Pons (tissue), 1 donor: ENCODE measurements at places on chromosomes 6 and 20.
A peak's percentile ranks its signal among the peaks of the same experiment; 100 is the strongest.

DNA sequence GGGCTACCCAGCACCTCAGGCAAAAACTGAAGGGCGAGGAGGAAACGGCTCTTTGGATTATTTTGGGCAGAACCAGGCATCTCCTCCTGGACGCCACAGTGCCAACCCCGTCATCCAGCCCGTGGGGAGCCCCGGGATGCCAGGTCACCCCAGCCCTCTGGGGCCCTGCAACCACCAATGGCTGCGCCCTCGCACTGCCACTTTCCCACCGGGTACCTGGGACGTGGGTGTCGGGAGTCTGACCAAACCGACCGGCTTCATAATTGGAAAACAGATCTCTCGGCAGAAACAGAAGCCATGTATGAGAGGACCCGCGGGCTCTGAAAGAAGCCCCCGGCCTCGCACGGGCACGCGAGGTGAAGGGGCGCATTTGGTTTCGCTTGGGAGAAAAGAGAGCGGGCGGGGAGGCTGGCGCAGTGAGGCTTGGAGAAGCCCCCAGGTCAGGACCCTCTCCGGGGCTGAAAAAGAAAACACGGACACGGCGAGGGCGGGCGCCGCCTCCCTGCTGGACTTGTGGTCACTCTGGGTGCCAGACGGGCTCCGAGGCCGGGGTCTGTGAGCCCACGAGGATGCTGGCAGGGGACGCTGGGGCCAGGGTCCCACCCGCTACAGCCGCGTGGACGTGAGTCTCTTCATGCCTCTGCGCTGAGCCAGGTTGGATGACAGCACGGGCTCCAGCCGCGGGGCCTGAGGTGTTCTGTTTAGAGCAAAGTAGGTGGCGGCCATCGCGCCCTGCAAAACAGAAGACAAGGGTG is 29.6 kb upstream of the MPC1 start:
- DNase-seq = no peak

- peak; percentile 49 for DNase-seq
Measured at GRCh38 chr6:89313006-89313405, 2.1 kb downstream of the GABRR2 start.

GRCh38 chr20:17850684-17851026 is 117.9 kb downstream of the SNX5 start:
- DNase-seq = no peak

DNA sequence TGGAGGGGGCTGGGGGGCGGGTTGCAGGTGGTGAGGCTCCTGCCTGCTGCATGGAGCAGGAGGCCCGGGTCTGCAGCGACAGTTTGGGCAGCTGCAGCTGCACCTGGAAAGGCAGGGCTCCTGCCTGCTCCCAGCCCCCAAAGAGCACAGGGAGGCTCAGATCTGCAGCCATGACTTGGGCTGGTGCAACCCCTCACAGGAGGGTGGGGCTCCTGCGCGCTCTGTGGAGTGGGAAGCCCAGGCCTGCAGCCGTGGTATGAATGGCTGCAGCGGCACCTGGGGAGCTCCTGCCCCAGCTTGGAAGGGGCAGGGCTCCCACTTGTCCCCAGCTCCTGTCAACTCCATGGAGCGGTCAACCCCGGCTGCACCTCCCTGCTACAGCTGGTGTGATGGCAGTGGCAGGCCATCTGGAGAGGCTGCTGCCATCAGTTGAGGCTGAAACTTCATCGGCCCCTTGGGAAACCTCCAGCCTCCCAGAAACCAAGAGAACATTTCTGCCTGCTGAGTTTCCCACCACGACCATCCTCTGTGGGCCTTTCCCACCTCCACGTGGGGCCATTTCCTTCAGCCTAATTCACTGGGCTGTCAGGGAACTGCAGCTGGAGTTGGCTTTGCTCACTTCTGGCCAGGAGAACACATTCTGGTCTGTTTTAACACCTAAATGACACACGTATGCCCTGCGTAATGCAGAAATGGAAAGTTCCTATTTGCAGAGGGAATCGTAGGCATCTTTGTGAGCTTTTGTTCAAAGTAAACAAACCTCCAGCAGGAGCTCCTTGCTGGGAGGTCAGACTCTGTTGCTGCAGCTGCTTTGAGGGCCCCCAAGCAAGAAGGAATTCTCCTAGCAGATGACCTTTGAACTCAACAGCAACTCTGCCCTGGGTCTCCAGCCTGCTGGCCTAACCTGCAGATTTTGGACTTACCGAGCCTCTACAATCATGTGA is 429.0 kb downstream of the PREX1 start:
- no peak for DNase-seq

DNA sequence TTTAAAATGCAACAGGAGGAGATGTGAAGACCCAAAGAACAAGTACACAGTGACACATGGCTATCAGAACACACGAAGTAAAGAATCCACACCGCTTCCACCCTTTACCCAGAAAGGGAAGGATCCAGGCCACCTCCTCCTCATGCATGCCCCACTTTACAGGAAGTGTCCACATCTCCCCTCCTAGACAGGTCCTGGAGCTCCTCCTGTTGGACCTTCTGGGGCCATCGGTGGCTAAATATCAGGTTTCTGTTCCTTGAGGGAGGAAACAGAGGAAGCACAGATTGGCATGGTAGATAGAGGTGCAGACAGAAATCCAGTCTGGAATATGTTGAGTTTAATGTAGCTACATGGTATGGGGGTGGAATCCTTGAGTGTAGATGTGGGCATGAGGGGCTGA is 10.9 kb downstream of the NINL start:
- no peak for DNase-seq

DNA sequence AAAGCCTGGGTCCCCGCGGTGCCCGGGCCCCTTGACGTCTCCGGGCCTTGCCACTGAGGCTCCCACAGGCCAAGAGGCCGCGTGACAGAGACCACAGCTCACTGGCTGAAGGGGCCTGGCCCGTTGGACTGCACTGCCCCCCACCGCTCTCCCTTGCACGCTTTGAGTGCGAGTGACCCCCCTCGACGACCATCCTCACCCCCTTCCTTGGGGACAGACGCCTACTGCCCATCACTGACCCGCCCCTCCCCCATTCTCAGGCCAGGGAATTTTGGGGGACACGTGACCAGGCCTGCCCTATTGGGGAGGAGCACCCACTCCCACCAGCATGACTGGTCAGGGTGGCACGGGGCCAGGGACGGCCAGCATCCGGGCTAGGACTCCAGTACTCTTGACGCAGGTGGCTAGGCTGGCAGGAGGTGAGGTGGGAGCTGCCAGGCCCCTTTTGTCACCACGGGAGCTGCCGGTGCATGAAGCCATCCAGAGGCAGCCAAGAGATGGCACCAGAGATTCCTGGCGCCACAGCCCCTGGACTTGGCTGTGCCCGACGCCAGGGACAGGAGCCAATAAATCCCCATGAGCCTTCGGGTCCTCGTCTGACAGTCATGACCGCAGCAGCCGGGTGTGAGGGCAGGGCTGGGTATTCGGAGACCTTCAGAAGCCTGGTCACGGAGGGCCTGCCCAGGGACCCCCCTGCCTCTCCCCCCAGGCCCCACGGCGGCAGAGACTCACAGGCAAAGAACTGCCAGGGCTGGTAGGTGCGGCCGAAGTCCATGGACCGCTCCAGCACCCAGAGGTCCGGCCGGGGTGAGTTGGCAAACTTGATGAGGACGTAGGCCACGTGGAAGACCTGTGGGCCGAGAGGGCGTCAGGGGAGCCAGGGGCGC is 14.5 kb downstream of the LAMA5 start:
- peak; percentile 85 for DNase-seq

- DNase-seq = no peak
Measured at GRCh38 chr6:83960664-83961063, 72.9 kb upstream of the MRAP2 start.

DNA sequence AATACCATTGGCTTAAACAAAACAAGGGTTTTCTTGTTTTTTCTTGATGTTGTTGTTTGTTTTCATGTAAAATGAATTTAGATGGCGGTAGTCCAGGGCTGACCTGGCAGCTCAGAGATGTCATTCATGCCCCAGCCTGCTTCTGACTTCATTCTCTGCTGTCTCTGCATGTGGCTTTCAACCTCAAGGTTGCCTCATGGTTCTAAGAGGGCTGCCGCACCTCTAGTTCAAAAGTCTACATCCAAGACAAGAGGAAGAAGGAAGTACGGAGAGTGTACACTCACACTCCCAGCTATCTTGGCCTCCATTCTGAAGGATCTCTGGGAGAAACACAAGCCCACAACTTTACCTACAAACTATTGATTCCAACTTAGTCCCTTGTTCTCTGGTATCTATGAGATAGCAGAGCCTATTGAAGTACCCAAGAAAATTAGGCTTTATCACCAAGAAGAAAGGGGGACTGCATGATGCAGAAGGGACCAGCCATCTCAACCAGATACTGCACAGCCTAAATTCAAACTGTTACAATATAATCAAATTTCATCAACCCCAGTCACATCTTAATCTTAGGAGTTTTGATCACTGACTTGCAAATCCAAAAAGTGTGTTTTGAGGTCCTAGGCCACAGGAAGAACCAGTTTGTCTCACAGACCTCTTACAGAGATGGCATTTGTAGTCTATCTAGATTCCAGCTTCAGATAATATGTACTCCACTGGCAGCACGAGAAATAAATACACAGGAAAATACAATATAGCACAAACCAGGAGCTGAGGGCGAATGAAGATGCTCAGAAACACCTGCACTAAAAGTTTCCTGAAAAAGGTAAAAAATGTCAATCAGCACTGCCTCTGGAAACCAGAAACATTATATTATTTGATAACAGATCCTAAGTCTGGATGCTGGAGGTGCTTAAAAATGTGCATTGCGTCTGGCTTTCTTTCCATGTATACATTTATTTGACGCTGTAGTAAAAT is 866 bp upstream of the BTN3A3 start:
- DNase-seq = peak; percentile 31

DNA sequence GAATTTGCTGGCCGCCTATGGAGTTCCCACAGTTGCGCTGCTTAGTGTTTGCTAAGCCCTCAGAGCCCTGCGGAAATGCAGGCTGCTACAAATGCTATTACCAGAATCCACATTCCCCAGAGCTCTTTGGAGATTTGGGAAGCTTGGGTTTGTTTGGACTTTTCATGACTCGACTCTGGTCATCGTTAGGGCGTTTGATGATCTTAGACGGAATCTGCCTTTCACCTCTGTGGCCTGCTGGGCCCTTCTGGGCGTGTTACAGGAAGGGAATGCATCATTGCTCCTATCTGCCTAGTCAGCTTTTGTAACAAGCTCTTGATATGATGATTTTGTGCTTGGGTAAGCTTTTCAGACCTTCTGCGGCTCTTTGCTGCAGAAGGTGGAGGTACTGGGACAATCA is 50.8 kb downstream of the EYA2 start:
- DNase-seq = no peak

DNA sequence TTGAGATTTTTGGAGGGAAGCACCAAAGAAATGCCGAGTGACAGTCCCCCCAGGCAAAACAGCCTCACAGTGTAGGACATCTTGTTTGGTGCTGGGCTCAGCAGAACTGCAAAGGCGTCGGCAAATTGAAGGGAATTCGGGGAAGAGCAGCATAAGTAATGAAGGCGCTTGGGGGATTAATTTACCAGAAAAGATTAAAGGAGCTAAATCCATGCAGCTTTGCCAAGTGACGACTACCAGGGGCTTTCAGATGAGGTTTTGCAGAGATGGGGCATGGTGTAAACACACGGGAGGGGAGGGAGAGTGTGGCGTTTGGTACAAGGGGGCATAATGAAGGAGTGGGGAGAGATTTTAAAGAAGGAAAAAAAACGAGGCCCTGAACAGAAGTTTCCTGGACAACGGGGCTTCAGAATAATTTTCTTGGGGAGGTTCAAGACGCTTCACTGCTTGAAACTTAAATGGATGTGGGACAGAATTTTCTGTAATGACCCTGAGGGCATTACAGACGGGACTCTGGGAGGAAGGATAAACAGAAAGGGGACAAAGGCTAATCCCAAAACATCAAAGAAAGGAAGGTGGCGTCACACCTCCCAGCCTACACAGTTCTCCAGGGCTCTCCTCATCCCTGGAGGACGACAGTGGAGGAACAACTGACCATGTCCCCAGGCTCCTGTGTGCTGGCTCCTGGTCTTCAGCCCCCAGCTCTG is 45.4 kb upstream of the CDH22 start:
- DNase-seq = no peak

GRCh38 chr6:158860279-158860865 is 41.2 kb upstream of the EZR start:
- no peak for DNase-seq

DNA sequence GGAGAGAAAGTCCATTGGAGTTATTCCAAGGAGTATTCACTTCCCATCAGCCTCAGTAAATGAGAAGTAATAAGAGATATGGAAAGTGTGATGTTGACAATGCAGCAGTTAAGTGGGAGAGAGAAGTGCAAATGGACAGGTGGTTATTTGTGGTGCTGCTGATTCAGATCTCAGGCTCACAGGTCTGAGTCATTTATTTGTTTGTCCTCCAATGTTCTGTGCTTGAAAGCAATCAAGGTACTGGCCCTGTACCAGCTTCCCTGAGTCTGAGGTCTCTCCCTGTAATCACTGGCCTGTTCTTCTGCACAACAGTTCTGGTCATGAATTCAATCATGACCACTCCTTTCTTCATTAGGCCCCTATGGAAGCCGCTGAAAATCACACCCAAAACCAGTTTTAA is 827.7 kb downstream of the MAFB start:
- no peak for DNase-seq

GRCh38 chr20:25723975-25724374 is 27.3 kb upstream of the ZNF337 start:
- no peak for DNase-seq

DNA sequence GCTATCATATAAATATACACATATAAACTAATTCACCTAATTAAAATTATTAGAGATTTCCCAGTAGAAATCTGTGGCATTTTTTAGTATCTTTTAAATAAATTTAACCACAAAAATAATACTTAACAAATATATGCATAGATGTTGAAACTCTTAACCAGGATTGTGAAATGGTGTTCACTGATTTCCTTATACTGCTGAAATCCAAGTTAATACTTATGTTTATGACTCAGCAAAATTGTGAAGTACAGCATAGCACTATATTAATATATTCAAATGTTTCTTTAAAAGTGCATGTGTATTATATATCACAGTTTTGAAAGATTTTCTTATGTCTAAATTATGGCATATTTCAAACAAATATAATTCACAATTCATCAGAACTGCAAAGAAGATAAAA is 328.2 kb upstream of the MANEA start:
- no peak for DNase-seq

GRCh38 chr6:88725111-88725975 is 238.1 kb downstream of the RNGTT start:
- DNase-seq = no peak

- DNase-seq = no peak
Measured at GRCh38 chr6:25486550-25486949, 165.5 kb upstream of the SCGN start.

GRCh38 chr6:154624038-154624599 is 109.1 kb upstream of the SCAF8 start:
- DNase-seq = no peak
